Fibroblast of skin of scalp (primary cell): ENCODE measurements at places on chromosomes 12 and 14.

DNA sequence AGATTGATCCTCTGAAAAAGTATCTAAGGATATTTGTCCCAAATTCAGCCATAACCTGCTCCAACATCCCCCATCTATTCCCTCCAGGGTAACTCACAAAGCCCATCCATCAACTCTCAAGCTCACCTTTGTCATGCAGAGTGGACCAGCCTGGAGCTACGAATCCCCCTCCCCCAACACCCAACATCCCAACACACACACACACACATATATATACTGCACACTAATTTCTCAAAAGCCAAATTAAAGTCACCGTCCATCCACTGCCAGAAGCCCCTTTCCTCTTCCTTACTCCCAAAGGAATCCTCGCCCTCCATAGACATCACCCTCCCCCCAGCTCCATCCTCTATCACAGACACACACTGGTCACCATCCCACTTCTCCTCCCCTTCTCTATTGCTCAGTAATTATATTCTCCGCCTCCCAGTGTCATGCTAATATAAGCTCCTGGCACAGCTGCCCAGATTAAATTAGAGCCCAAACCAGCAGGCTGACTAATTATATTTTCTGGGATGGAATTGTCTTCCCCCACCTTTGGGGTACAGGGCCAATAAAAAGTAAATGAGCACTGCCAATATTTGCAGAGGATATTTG is 13.5 kb upstream of the TESPA1 start:
- no peak for DNase-seq

GRCh38 chr12:66589095-66589494 is 89.8 kb downstream of the GRIP1 start:
- DNase-seq, result no peak

DNA sequence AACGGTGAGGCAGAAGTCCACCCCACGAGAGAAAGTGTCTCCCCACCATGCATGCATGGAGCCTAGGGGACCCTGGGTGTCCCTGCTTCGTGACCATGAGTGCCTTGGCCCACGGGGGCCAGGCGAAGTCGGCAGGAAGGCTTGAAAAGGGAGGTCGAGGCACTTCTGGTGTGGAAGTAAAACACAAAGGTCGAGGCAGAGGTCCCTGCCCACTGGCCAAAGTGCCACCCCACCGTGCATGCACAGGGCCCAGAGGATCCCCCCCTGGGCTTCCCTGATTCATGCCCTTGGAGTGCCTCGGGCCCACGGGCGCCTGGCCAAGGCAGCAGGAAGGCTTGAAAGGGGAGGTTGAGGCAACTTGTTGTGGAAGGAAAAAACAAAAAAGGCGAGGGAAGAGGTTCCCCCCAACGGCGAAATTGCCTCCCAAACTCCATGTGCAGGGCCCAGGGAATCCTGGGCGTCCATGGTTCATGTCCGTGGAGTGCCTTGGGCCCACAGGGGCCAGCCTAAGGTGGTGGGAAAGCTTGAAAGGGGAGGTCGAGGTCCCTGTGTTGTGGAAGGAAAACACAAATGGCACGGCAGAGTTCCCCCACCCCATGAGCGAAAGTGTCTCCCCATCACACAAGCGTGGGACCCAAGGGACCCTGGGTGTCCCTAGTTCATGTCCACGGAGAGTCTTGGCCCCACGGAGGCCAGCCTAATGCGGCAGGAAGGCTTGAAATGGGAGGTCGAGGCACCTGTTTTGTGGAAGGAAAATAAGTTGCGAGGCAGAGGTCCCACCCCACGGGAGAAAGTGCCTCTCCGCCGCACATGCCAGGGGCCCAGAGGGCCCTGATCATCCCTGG is 372.1 kb downstream of the ALG10 start:
- DNase-seq, result no peak

DNA sequence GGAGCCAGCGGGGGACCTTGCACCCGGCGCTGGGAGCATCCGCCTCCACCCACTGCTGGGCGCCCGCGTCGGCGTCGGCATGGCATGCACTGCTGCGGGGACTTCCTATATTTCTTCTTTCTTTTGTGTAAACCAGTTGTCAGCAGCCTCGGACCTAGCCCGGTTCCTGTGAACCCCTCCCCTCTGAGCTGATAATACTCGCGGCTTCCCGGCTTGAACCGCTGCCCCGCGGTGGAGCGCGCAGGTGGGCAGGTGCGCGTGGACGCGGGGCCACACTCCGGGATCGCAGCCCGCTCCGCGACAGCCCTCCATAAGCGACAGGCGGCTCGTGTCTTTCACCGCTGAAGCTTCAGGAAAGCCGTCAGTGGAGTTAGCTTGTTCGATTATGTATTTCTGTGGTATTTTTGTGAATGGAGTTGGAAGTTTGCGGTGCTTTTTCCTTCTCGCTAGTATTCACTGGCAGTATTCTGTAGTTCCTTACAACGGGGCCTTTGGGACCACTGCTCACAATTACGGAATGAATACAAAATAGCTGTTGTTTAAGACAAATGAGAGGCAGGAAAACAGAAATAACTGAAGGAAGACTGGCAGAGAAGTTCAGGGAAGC is 870 bp downstream of the BMAL2 start:
- peak; percentile 10 for DNase-seq

- DNase-seq, result peak; percentile 72
These were observed 4.9 kb downstream of the VAMP1 start for GRCh38 chr12:6465467-6466183.
